Stimulated activated CD8-positive, alpha-beta memory T cell treated with anti-CD3 and anti-CD28 coated beads, Interleukin-15, amount 100 ng/mL, for 4 hours (primary cell): ENCODE measurements at places on chromosomes 6 and 20.

DNA sequence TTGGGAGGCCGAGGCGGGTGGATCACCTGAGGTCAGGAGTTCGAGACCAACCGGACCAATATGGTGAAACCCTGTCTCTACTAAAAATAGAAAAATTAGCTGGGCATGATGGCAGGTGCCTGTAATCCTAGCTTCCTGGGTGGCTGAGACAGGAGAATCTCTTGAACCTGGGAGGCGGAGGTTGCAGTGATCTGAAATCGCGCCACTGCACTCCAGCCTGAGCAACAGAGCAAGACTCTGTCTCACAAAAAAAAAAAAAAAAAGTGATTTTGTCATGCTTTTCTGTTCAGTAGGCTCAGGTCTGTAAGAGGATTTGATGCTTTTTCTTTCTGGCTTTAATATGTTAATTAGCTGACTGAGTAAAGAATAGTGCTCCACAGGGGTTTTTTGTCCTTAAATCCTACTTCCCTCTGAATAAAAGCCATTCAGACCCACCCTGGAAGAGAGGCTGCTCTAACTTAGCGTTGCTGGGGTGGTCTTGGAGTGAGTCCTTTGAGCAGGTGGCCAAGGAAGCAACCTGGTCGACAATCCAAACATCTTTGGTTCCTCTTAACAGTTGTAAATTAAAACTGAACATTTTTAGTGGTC, 19.0 kb downstream of the MCM8 start:
- no peak for DNase-seq

DNA sequence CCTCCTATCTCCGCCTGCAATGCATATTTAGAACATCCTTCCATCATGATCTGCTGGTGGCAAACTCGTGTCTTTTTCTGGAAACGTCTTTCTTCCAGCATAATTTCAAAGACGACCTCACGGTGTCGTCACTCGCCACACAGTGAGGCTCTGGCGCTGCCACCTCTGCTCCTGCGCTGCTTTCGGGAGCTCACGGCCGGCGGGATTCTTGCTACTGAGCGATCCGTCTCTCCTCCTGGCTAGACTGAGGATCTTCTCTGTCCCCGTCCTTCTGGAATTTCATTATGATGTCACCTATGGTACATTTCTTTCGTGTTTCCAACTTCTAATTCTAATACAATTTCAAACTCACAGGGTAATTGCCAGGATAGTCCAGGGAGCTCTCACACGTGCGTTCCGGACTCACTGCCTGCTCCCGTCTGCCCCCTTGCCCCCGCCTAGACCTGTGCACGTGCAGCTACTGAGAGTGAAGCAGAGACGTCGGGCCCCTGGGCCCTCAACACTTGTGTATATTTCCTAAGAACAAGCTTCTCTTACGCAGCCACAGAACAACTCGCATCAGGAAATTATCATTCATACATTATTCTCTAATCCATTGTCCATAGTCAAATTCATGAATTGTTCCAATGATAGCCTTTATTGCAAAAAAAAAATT, 25.5 kb upstream of the HELZ2 start:
- no peak for DNase-seq

GRCh38 chr20:20409331-20409730, 41.4 kb downstream of the INSM1 start:
- DNase-seq, result no peak

DNA sequence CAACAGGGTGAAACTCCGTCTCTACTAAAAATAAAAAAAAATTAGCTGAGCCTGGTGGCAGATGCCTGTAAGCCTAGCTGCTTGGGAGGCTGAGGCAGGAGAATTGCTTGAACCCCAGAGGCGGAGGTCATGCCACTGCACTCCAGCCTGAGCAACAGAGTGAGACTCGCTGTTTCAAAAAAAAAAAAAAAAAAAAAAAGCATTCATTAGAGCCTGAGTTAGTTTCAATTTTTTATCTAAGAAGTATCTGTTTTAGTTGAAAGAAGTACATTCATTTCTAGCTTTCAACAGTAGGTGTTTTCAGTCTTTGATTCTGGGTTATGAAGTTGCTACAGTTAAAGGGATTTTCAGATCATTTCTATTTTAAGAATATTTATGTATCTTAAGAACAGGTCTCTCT, 42.2 kb downstream of the ZNF292 start:
- no peak for DNase-seq

DNA sequence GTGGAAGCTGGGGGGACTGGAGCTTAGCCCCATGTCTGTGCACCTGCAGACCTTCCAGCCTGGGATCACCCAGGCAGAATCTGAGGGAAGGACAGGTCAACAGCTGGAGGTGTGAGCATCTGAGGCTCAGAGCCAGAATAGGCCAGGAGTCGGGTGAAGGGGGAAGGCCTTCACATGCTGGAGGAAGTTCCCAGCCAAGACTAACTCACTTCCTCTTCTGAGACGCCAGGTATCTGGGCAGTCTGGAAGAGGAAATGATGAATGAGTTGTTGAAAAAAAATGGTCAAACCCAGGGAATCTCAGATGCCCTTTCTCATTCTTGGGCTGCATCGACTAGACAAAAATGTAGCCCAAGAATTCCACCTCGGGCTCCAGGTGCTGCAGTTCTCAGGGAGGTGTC, 73.6 kb upstream of the TIAM2 start:
- DNase-seq, result no peak

DNA sequence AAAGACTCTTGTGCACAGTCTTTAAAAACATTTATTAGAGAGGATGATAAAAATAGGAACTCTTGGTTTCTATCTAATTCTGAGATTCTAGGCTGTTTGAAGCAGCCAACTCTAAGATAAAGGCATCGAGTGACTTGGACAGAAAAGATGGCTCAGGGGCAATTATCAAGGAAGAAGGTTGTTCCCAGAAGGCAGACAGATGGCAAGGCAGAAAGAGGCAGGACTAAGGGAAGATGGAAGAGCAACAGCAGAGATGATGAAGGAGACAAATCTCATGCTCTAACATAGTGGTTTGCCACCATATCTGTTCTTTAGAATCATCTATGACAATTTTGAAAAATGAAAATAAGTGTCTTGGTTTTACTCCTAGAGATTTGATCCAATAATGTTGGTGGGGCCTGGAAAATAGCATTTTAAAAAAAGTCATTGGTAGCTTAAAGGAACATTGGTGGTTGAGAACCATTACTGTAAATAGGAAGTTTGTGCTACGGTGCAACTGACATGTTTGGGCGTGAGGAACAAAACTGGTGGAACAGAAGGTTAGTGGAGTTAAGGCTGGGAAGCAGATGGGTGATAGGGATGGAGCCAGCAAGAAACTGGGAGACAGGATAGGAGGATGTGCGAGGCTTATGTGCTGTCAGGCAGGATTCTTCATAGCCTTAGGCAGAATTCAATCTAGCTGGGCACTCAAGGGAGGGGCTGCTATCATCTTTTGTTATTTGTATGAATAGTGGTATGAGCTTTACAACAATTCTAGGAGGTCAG, 751.1 kb downstream of the DHX35 start:
- no peak for DNase-seq

- no peak for DNase-seq
Observed at GRCh38 chr20:53157443-53158408, 185.6 kb downstream of the TSHZ2 start.

DNA sequence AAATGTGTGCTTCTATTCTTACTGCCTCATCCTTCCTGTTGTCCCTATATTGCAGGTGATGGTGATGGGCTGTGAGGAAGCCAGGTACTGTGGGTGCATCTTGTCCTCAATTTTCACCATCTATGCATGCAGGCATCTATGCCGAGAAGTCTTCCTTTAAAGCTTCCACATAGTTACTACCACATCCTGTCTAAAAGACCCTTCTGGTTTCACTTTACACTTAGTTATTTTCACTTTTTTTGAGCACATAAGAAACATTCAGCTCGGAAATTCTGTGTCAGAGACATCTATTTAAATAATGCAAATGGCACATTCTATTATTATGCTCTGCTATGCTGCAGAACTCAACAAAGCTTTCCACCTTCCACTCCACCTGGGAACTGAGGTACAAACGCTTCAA, 28.2 kb upstream of the FABP7 start:
- no peak for DNase-seq

DNA sequence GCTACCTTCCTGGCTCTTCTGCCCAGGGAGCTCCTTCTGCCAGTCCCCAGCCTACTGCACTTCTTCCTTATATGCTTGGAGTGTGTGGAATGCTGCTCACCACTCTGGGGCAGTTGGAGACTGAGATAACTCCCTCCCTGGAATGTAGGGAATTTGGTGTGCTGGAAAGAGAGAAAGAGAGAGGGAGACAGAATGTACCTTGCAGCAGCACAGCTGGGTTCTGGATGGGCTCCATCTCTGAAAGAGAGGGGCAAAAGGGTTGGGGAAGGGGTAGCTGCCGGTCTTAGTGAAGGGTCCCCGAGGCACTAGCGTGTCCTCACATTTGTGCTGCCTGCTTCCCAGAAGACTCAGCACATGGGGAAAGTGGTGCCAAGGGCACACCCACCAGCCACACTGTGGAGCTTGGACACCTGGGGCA, 40.2 kb upstream of the DDR1 start:
- DNase-seq, result no peak

- no peak for DNase-seq
Observed at GRCh38 chr6:45709781-45710220, 305.9 kb downstream of the CLIC5 start.

DNA sequence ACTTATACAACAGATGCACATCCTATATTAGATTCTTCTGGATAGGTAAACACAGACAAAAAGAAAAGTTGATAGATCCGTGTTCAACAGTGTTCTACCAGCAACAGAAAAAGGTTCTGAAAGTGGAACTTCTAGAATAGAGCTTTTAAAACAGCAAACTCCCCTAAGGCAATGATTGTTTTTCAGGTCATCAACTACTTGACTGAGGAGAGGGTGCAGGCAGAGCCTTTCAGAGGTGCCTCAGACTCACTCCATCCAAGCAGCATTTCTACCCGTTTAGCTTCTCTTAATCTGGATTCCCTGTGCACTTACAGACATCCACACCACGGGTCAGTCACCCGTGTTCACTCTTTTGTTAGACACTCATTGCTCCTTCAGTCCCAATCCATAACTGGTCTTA, 28.9 kb downstream of the FYN start:
- no peak for DNase-seq

DNA sequence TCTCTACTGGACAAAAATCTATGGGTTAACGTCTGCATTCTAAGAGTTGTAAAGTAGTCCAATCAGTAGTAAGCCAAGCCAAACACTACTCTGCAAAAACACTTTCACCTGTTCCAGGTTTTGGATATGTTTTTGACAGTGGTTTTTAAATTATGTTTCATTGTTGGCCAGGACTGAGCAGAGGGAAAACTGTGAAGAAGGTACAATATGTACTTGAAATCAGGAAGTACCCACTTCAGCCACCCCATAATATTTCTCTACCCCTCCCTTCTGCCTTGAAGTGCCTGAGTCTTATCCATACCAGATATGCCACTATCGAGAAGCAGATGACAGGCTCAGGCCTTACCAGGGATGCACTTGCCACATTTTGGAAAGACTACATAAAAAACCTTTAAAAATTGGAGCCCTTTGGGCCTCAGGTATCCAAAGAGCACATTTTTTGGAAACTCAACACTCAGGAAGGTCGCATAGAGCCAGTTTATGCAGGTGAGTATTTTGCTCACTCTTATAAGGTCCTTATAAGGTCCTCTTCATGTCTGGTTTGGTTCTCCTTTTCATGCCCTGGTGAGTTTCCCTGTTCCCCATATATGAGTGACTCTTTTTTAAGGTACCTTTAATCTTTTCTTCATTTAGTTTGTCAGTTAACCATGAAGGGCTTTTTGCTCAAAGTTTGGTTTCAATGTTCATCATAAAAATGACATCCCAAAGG, 859.3 kb upstream of the FLRT3 start:
- no peak for DNase-seq

- DNase-seq, result no peak
Observed at GRCh38 chr6:42227173-42227850, 9.7 kb upstream of the MRPS10 start.

DNA sequence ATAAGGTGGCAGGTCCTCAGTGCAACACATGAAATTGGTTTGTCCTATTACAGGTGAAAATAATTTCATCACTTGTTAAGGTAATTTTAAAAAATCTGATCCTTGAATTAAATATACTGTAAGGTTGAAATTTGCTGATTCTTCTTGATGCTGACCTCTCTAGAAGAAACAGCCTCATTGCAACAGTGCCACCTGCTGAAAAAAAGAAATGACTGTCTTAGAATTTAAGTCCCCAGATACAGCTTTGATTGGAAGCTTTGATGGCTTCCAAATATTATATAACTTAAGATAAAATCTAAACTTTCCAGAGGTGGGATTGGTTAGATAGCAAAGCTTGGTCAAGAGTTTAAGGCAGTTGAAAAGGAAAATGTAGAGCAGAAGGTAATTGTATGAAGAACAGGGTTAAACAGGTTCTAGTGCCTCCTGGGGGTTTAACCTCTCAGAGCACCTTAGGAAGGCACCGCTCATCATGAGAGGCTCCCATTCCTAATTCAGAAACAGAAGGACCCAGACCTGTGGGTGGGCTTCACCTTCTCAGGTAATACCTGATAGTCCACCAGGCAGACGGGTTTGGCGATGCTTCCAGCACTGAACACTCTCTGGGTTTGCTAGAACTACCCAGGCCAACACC, 401.0 kb downstream of the PAX1 start:
- DNase-seq, result no peak

DNA sequence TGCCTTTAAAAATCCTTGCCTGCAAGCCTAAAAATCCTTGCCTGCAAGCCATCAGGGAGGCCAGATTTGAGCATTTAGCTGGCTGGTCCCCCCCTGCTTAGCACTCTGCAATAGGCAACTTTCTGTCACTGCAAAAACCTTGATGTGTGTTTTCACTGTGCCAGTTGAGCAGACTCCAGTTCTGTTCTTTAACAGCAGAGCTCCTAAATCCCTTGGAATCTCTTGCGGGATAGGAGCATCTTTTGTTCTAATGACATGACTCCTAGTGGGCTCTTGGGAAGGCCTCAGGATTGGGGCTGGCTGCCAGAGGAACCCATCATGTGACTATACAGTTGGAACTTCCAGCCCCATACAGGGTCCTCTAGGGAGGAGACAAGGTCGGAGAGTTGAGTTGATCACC, 50.4 kb downstream of the FAM184A start:
- no peak for DNase-seq

DNA sequence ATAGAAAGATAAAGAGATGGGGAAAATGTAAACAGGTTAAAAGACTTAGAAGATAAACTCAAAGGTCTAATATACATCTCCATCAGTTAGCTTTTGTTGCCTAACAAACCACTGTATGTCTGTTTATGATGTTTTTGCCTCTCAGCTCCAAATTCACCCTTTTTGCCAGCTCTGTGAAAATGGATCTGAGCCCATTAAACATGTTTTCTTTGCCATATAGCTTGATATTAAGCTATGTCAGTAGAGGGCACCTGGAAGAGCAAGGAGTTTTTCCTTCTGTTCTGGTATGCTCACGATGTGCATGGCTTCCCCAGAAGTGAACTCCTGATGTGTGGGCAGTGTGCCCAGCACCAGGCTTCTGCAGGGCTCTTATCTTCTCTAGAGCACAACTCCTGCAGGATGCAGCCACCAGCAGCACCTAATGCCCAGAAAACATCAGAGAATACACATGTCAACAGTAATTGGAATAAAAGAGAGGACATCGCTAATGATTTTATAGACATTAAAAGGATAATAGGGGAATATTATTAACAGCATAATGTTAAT, 14.6 kb upstream of the SNX9 start:
- no peak for DNase-seq
